NAMALWA (cell line): ENCODE measurements at places on chromosomes 3 and 15.

DNA sequence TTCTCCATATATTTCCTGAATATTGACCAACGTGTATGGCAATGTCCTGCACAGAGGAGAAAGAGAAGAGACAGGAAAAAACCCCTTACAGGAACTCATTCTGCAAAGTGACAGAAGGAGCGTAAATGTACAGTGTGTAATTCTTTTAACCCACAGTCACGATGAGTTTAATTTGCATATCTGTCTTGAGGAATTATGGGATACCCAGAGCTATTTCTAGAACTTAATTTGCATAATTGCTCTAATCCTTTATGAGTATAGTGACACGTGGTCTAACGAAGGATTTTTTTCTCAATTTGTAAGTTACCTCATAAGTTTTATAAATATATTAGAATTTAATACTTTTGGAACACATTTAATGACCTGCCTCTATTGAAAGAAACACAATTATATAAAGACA is 9.8 kb downstream of the GPR27 start:
- DNase-seq: peak; percentile 26

DNA sequence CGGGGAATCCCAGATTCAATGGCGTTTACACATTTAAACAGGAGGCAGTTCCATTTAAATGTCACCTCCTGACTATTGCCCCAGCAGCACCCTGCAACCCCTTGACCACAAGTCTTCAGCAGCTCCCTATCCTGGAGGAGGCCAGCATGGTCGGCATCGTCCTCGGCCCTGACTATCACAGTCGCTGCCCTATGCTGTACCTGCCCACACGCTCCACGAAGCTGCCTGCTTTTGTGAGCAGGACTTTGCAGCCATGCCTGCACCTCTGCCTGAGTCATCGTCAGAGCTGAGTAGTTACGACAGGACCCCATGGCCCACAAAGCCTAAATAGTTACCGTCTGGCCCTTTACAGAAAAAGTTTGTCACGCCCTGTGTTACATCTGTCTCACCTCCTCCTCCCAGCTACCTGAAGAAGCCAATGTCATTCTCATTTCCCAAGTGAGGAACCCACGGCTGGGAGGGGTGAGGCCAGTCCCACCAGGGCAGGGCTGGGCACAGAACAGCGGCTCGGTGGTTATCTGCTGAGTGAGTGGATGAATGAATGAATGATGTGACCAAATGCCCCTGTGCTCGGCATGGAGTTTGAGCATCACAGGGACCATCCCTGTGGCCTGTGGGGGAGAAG is 47.8 kb upstream of the IQSEC1 start:
- no peak for DNase-seq

- DNase-seq: no peak
Measured at GRCh38 chr3:186311441-186311840, 50.6 kb downstream of the DGKG start.

DNA sequence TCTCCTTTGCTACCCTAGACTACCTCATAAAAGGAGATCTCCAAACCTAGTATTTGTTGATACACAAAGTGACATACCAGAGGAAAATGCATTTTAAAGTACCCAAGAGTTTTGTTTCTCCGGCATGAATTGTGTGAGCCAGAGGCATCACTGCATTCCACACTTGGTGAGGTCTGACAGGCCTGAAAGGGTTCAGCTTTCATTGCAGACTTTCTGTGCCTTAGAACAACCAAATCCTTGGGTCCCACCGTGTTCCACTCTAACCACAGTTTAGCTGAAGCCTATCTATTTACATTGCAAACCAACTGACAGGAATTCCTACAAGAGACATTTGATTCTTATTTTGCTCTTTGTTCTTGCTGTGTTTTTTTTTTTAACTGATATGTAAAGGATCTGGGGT is 21.0 kb upstream of the EID1 start:
- DNase-seq: no peak

DNA sequence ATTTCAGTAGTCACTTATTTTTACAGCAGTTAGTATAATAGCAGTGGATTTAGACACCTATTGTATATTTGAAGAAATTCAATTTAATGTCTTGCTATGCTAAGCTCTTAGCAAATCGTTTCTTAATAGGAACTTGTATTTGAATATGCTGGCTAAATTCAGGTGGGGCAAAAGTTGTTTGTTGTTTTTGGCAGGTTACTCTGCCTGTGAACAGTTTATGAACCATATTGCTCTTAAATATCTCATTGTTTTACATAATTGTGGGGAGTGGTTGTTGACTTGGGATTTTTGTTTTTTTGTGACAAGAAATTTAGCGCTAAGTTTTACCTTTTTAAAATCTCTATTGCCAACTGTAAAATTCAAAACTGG is 43.4 kb downstream of the NR2C2 start:
- no peak for DNase-seq

DNA sequence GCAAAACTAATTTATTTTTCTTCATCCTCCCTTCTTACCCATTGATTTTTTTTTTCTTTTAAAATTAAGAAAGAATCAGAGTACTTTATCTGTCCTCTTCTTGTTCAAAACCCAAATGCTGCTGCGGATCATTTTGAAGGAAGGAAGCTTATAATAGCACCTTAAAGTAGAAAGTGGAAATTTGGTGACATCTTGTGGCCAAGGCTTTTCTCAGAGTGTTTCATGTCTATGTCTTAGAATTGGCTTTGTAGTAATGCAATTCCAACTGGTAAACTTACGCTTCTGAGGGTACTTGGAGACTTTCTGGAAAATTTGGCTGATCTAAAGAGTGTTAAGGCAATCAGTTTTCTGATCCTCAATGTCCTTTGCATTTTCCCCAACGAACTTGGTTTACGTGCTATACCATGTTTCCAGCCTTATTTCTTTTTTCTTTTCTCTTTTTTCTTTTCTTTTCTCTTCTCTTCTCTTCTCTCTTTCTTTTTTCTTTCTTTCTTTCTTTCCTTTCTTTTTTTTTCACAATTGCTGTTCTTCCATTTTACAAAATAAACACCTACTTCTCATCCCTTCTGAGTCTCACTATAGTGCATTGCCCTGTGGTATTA is 30.7 kb downstream of the C3orf38 start:
- DNase-seq: peak; percentile 44

DNA sequence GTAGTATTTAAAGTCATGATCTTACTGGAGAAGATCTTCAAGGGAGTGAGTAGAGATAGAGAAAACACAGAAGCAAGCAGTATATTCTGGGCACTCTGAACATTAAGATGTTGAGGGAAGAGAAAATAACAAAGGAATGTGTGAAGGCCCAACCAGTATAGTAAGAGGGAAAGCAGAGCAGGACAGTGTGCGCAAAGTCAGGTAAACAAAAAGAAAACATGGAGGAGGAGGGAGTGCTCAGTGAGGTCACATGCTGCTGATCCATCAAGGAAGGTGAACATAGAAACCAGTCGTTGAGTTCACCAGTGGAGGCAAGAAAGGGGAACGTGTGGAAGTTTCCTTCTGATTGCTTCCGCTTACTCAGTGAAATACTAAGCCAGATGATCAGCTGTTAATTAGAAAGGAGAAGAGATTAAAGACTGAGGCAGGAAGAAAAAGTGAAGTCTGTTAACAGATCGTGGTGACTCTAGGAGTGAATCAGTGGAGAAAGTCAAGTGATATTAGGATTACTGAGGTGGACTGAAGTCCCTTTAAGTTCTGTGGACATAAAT is 47.2 kb downstream of the OPA1 start:
- no peak for DNase-seq

DNA sequence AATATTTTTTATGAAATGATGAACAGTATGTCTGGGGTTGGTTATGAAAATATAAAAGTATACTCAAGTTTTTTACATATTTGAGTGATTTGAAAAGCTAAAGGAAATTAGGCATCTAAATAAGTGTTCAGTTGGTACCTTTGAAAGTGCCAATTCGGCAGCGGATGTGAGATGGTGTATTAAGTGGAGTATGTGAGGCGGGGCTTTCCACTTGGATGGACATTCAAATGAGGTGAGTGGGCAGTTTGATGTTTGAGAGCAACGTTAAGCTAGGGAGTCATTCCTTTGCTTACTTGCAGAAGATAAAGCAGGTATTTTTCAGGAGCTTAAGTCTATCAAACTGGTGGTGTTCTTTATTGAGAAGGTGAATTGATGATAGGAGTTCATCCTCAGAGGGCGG is 189.0 kb upstream of the GOLIM4 start:
- DNase-seq: no peak

DNA sequence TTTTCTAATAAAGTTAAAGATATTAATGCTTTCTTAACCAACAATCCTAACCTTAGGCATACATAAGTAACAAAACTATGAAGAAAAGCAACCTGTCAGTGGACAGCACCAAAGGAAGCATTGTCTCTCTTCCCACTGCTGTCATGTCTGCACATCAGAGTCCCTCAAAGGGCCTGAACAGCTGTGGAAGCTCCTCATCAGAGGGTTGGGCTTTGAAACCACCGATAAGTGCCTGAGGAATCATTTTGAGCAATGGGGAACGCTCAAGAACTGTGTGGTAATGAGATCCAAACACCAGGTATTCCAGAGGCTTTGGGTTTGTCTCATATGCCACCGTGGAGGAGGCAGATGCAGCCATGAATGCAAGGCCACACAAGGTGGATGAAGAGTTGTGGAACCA is 182.5 kb downstream of the FMN1 start:
- DNase-seq: no peak

- DNase-seq: peak; percentile 55
Measured at GRCh38 chr15:86915811-86916331, 836.2 kb downstream of the AGBL1 start.

DNA sequence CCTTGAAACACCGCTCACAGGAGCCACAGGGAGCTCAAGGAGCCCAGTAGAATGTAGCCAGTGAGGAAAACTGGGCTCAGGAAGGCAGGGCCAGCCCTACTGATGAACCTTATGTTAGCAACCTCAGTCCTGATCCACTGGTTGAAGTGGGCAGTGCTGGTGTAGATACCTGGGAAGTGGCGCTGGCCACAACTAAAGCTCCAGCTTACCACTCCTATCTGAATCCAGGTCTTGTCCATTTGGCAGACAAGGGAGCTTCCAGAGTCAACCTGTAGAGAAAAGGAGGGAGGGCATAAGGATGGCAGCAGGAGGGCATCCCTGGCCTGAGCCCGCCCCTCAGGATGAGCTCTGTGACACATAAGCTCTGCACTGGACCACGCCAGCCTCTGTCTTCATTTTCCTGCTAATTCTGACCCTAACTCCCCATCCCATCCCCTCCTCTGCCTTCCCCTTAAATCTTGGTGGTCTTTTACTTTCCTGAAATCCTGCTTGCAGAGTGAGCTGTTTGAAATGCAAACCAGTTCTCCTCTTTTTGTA is 2.1 kb upstream of the PRSS50 start:
- DNase-seq: no peak

GRCh38 chr3:158731486-158731885 is 771 bp downstream of the RARRES1 start:
- no peak for DNase-seq

DNA sequence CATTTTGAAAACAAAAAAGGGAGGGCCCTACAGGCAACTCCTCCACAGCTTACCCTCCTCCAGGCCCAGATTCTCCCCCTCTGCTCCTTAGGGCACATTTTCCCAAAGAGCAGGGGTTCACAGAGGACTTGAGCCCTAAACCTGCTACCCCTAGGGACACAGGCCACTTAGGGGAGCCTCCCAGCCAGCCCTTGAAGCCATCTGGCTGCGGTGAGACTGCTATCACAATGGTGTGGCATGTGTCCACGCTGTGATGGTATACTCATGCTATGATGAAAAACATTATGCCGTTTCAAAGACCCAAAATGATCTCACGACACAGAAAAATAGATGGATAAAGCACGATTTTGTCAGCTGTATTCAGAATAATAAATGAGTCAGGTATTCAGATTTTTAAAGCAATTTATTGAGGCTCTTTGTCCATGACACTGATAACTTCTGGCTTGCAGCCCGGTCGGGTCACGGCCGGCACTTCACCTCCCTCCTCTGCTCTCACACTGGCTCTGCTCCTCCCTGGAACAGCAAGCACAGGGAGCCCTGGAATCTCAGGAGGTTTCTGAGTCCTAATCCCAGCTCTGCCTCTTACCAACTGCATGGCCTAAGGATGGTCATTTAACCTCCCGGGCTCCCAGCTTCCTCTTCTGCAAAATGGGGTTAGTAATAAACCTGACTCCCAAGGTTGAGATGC is 115.3 kb downstream of the MEGF11 start:
- no peak for DNase-seq

- DNase-seq: peak; percentile 2
Measured at GRCh38 chr3:106765342-106765741, 611.9 kb upstream of the CCDC54 start.

GRCh38 chr15:38474155-38474757 is 20.3 kb downstream of the FAM98B start:
- peak; percentile 78 for DNase-seq

GRCh38 chr3:46539443-46540005 is 26.6 kb downstream of the LRRC2 start:
- no peak for DNase-seq

DNA sequence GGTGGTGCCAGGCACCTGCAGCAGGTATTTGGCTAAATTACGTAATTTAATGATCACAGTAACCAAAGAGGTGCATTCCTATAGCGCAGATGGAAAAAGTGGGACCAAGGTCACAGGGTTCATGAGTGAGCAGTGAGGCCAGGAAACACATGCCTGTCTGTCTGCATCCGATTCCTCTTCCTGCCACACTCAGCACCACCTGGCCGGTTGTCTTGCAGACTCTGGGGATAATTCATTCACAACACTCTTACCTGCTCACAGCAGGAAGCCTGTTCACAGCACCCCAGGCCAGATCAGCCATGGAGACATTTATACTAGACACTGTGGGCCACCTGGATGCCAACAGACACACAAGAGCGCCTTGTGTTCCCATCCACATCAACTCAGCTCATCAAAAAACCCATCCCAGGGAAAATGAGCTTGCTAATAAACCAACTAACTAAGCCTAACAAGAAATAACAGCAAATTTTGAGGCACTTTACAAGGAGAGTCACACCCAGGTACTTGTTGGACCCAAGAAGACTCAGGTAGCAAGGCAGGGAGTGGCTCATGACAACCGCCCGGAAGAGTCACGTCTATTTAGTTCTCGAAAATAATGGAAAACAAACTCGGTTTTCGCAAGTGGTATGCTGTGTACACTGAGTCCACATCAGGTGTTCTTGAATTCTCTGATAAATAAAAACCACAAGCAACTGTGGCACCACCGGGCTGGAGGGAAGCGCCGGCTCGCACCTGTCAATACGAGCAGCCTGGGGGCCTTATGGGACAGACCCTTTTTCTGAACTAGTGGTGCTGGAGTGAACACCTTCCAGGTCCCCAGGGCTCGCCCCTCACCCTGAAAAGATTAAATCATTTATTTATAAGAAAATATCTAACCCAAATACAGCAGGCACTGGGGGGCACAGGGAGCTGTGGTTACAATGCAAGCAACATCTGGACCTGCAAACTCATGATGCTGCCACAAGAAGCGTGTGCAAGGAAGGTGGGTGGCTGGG is 40.5 kb downstream of the FAM174B start:
- DNase-seq: no peak

DNA sequence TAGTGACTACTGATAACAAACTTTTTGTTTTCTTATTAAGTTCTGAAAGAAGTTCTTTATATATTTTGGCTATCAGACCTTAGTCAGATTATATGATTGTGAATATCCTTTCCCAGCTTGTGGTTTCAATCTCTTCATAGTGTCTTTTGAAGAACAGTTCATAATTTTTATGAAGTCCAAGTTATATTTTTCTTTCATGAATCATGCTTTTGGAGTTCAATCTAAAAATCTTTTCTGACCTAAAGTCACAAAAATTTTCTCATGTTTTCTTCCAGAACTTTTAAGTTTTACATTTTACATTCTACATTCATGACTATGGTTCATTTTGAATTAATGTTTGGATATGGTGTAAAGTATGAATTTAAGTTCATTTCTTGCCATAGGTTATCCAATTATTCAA is 34.2 kb upstream of the OCA2 start:
- no peak for DNase-seq

- peak; percentile 90 for DNase-seq
Measured at GRCh38 chr15:26891448-26892181, 24.8 kb downstream of the GABRA5 start.
